ENCODE measurements at places on chromosomes 7 and 10.

- DNase-seq = no peak
Measured at GRCh38 chr10:119461380-119461779, 81.1 kb downstream of the RGS10 start.

- no peak for DNase-seq
Measured at GRCh38 chr7:45407730-45408408, 166.3 kb upstream of the ADCY1 start.

DNA sequence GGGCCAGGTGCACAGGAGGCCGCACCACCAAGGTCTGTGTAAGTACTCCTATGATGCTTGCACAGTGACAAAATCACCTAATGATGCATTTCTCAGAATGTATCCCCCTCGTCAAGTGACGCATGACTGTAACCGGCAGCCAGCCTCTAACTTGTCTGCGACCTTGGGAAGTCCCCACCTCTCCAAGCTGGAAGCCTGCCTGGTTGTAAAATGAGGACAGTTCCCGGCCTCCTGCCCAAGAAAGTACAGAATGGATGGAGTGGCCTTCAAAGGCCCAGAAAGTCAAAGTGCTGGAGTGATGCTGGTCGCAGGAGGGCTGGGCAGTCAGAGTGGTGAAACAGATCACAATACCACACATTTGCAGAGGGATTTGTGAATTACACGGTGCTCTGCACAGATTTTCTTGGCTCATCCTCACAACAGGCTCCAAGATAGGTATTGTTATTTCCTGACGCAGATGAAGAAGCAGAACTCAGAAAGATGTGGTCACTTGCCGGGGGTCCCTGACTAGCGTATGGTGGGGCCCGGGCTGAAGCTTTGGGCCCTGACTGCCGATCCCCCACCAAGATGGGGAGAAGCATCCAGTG, 22.8 kb downstream of the SPOCK2 start:
- no peak for DNase-seq

DNA sequence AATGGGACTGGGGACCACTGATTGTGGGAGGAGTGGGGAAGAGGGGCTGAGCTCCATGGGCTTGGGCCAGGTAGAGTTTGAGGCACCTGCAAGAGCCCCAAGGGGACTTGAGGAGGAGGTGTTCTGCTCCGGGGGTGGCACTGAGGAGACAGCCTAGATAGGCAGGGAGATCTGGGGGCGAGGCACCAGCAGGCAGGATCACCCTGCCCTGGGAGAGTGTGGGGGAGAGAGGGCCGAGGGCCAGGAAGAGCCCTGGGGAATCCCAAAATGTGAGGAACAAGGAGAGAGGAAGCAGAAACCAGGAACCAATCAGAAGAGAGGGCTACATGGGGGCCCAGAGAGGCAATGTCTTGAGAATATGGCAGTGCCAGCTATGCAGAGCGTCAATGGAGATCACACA, 34.6 kb downstream of the LEP start:
- no peak for DNase-seq

DNA sequence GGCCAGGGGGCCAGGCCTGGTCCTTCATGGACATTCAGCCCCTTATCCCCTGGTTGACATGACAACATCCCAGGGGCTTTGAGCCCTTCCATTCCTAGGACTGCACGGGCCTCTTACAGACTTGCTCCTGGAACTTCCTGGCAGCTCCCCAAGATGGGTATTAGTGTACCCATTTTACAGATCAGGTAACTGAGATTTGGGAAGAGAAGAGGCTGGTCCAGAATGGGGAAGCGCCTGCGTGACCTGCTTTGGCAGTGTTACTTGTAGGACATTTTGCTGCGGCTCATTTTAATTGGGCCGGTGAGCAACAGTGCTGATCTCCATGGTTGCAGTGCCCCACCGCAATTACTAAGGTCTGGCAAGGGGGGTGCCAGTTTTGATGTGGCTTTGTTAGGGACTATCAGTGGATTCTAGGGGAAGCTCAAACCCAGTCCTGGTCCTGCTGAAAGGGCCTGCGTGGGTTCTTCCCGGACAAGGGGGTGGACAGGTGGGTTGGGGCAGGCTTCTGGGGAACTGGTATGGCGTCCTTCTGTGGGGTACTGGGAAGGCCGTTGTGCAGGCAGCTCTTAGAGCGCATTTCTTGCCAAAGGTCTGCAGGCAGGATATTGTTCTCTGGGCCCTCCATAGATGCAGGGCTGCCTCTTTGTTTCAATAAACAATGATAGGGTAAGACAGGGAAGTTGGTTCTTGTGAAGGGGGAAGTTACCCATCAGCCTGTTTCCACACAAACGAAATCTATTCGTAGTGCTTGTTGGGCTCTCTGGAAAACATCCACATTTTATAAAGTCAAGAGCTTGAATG, 137.6 kb downstream of the RGS10 start:
- DNase-seq = no peak

- DNase-seq = no peak
Measured at GRCh38 chr10:5776136-5776880, 36.9 kb downstream of the GDI2 start.

DNA sequence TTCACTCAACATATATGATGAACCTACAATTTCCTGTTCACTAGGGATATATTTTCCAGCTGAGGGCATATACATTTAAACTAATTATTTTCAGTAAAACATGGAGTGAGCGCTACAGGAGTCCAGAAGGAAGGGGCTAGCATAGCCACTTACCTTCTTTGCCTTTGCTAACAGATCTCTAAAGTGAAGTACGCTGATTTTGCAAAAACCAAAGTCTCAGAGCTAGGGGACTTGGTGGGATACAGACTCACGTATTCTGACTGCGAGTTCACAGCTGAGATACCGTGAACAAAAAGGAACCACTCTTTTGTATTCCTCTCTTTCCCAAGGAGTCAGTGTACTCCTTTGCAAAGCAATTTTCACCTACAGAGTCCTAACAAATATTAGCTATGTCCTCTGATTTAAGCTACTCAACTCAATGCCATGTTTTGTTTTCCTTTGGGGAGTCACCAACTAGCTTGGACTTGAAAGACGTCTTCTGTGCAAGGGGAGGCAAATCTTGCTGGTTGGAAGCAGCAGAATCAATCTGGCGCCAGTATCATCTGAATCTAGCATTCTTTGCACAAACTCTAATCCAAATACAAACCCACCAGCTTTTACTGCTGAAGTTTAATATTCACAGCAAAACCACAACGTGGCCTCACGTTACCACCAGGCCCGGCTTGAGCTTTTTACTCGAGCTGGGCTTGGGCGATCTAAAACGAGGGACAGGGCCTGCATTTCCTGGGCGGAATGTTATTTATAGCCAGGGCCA, 657 bp downstream of the CDNF start:
- no peak for DNase-seq

GRCh38 chr10:92690211-92690914, 608 bp downstream of the HHEX start:
- no peak for DNase-seq

DNA sequence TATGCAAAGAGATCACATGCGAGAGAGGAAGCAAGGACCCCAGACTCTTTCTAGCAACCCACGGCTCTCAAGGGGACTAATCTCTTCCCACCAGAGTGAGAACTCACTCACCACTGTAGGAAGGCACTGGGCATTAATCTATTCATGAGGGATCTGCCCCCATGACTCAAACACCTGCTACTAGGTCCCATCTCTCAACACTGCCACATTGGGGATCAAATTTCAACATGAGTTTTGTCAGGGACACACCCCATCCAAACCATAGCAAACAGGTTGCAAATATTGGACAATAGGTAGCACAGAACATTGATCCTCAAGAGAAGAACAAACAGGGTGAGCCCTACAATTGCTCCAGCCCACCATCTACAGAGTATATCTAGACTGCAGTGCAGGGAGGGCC, 740.6 kb downstream of the LRMDA start:
- DNase-seq = no peak

GRCh38 chr10:89837165-89838043, 136.0 kb downstream of the KIF20B start:
- no peak for DNase-seq

- DNase-seq = no peak
Measured at GRCh38 chr7:47387506-47387905, 194.4 kb downstream of the TNS3 start.

GRCh38 chr10:13909516-13910258, 322.9 kb downstream of the PRPF18 start:
- DNase-seq = no peak

DNA sequence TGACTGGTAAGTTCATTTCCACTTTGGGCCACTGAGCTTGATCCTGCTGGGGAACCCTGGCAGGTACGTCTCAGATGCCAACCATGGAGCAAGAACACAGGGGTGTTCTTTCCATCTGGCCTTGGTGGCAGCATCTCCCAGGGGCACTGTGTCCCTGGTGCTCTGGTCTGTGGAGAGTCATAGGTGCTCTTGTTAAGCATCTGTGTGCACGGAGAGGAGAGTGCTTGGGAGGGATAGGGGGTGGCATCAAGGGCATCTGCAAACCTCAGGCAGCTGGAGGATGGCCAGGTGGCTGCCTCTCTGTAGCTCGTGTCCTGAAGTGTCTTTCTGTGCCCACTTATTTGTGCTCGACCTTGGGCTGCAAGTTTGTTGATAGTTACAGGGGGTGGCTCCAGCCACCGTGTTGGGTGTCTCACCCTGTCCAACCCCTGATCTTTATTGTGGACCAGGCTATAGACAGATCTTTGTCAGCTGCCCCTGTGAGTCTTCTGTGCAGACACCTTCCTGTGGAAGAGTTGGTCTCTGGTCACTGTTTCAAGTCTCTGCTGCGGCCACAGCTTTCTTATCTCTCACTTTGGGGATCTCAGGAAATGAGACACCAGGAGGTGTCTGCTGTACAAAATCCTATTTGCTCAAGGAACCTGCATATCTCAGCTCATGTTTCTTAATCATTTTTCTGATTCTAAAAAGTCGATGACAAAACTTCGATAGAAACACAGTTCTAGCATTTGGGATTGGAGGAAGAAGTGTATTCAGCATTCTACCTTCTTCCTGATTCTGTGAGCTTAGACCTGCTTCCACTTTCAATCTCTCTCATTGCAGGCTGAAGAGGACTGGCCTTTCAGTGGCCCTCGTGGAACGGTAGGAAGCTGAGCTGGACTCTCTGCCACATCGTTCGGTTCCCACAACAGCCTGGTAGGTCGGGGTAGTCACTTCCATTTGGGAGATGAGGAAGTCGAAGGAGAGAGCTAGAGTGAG, 17.2 kb upstream of the GIMAP8 start:
- DNase-seq = no peak

GRCh38 chr10:124035928-124036558, 57.4 kb downstream of the CHST15 start:
- no peak for DNase-seq

- no peak for DNase-seq
Measured at GRCh38 chr7:17130281-17131059, 168.0 kb upstream of the AHR start.

DNA sequence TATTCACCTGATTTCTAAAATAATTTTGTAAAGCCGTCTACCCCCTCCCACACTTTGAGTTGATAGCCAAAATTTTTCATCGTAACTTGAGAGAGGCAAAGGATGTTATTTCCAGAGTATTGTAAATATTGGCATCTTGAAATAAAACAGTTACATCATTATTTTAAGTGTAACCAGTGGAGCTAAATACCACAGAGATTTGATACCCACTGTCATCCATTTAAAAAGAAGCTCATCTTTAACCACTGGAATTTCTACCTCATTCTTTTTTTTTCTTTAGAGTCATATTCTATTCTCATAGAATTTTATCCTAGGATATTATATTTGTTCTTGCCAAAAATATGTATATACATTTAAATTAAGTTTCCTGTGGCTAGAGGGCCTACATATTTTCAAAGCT, 48.6 kb downstream of the CAMK1D start:
- no peak for DNase-seq

DNA sequence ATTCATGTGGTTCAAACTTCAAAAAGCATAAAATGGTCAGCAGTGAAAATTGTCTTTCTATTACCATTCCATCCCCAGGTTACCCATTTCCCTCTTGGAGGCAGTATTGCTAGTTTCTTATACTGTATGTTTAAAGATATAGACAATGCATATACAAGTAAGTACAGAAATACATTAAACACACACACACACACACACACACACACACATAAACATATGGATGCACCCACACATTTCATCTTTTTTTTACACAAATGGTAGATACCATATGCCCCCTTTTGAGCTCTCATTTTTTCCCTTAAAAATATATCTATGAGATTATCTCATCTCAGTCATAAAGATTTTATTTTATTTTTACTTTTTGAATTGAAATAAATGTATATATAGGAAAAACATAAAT, 79.7 kb downstream of the NEUROD6 start:
- no peak for DNase-seq

DNA sequence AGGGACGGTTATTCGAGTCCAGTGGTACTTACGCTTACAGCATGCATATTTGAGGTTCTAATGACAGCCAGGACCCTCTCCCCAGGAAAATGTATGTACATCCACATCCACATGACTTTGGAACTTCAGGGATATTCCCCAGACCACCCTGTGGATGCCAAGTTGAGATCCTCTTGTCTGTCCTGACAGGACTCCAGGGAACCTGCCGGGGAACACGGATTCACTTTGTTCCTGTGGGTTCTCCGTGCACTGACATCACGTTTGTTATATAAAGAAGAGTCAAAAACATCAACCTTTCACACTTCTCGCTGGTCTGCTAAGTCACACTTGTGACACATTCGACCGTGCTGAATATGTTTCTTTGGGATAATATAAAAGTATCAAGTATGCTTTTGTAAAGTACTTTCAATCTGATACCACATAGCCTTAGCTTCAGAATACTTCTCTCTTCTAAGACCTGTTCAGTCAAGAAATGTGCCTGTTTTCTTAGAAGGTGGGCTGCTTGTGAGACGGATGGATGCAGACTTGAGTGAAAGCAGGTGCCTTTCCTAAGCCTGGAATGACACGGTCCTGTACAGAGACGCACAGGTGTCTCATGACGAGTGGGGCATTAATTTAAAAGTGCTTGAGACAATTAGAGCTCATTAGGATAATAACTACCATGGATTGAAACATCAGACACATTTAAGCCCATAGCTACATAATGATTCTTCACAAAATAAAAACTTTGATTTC, 38.7 kb downstream of the CALML5 start:
- DNase-seq = no peak

- no peak for DNase-seq
Measured at GRCh38 chr7:148505645-148506375, 84.8 kb upstream of the C7orf33 start.

- no peak for DNase-seq
Measured at GRCh38 chr10:25175527-25176420, 973 bp downstream of the GPR158 start.

- peak; percentile 52 for DNase-seq
Measured at GRCh38 chr10:11724938-11725776, 17.0 kb upstream of the ECHDC3 start.

GRCh38 chr7:148264933-148265557, 325.5 kb upstream of the C7orf33 start:
- DNase-seq = peak; percentile 11

All from hematopoietic multipotent progenitor cell treated with erythropoietin and hydrocortisone succinate and interleukin-3 and kit ligand, for 15 days (in vitro differentiated cells).